H4 (cell line): ENCODE measurements at places on chromosomes 1 and 21.

DNA sequence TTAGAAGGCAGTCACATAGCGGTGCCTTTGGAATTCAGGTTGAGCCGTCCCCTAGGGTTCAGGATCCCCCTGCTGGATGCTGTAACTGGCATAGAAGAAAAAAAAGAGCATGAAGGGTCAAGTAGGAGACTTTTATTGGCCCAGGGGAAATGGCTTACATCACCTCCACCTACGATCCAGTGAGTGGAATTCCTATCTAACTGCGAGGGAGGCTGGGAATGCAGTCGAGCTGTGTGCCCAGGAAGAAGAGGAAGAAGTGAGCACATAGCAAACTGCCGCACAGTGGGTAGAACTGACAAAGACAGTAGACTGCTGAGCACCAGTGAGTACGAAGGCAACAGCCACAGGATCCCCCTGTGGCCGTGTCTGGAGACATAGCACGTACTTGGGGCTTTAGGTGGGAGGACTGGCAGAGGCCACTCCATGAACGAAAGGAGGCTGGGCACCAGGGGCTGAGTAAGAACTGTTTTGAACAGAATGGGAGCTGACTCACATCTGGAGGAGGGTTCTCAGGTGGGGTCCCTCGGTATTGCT, 79.2 kb downstream of the RNF220 start:
- DNase-seq, result peak; percentile 38

DNA sequence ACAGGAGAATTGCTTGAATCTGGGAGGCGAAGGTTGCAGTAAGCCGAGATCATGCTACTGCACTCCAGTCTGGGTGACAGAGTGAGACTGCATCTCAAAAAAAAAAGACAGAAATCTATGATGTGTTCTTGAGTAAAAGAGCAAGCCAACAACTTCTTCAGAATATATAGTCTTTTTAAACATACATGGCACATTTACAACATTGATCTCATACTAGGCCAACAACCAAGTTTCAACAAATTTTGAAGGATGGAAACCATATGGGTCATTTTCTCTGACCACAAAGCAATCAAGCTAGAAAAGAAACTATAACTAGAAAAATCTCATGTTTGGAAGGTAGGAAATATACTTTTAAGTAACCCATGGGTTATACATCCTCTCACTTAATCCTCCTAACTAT, 38.3 kb downstream of the PAFAH2 start:
- no peak for DNase-seq

DNA sequence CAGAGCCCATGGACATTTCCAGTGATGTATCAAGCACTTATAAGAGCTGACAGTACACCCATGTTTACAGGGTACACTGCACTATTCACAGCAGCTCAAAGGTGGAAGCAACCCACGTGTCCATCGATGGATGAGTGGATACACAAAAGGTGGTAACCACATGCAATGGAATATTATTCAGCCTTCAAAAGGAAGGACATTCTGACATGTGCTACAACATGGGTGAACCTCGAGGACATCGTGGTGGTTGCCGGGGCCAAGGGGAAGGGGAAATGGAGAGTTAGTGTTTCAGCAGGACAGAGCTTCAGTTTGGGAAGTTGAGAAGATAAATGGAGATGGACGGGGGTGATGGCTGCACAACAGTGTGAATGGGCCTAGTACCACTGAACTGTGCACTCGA, 9.1 kb downstream of the AGT start:
- no peak for DNase-seq

DNA sequence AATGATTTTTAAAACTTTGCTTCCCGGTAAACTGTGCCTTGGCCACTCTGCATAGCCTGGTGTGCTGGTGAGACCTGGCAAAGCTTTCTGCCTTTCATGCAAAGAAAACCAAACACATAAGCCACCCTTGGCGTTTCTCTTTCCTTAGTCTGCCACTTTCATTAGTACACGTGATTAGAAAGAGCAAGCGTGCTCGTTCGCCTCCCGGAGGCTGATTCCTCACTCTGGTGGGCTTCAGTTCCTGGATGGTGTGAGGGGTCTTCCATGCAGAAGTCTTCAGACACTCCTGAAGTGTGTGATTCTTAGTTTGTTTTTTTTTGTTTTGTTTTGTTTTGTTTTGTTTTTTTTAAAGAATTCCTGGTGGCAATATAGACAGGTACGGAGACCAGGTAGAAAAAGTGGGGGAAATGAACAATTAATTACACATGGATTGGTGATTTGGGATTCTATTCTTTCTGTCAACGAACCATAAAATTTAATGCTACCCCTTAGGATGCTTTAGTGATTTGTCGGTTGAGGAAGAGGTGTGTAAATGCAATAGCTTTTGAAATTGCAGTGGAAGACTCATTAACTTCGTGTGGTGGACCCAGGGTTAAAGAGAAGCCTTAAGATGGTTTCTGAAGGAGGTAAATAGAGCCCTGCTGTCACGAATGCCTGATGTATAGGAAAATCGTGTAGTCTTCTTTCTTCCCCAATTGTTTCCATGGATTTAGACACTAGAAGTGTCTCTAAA, 2.1 kb downstream of the GALNT2 start:
- no peak for DNase-seq

DNA sequence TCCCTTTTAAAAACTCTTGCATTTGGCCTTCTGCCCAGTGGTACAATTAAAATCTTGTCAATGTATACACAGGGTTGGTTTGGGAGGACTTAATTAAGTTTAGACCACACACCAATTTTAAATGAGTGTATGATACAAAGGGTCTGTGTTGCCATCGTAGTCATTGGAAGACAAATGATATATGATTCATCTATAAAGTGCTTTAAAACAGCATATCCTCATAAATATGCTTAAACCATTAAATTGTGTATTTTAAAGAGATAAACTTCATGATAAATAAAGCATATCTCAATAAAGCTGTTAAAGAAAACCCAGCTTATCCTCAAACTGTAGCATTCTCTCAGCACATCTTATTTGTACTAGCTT, 69.5 kb downstream of the LUZP1 start:
- DNase-seq, result no peak

GRCh38 chr1:115336741-115337140, 1.3 kb downstream of the NGF start:
- no peak for DNase-seq

DNA sequence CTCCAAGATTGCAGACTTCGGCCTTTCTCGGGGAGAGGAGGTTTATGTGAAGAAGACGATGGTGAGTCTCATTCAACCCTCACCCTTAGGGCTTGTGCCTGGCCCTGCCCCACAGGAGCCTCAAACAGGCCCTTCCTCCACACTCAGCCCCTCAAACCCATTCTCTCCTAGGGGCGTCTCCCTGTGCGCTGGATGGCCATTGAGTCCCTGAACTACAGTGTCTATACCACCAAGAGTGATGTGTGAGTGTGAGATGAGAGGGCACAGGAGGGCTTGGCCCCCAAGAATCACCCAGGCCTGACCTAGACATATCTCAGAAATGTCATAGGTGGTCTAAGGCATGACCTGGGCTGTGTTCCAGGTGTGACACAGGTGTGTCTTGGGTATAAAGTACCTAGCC, 18.3 kb upstream of the MPL start:
- no peak for DNase-seq

DNA sequence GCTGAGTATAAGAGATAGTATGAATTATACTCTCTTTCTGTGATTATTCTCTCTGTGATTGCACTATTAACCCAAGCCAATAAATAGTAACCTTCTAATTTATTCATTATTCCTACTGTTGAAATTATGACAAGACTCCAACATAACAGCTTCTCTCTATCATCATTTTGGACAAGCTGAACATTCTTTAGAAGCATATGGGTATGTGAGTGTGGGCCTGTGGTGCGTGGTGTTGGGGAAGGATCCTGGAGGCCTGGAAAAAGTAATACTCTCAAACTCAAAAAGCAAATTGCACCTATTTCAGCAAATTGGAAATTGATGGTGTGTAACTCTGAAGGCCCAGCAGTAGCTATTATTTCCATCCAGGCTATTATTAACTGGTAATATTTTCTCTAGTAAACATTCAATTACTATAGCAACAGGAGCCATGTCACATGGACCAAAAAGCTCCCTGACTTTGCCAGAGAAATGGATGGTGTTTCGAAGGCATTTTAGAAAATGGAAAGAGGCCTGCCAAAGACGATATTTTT, 502.8 kb downstream of the LTN1 start:
- DNase-seq, result no peak

DNA sequence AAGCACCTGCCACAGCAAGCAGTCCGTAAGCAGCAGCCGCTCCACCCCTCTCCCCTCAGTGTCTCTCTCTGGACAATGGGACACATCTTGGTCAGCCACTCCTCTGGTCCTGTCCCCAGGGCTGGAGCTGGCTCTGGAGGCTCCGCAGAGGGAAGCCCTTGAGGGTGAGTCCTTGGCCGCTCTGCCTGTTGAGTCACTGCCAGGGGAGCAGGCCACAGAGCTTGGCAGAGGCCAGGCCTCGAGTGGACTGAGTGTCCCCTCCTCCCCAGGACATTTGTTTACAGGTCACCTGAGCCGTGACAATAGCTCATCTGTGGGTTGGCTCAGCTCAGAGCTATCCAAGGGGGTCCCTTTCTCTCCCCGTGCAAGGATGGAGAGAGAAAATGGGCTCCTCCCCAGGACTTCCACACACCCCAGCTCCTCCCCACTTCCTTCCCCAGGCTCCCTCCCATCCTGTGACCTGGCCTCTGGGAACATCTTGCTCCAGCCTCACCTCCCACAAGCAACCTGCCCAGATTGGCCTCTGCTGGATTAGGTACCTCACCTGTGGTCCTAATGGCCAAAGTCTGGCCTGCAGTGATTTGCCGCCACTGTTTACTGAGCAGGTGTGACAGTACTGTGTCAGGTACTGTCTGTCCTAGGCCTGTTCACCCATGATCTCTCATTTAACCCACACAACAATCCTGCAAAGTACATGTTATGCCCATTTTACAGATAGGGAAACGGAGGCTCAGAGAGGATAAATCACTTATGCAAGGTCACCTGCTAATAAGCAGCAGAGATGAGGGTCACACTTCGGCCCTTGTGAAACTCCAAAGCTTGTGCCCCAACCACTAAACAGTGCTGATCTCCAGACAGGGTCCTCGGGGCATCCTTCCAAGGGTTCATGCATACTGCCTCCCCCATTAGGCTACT, 4.8 kb downstream of the FAM131C start:
- no peak for DNase-seq

- DNase-seq, result no peak
Measured at GRCh38 chr1:57520743-57521515, 97.1 kb upstream of the DAB1 start.

DNA sequence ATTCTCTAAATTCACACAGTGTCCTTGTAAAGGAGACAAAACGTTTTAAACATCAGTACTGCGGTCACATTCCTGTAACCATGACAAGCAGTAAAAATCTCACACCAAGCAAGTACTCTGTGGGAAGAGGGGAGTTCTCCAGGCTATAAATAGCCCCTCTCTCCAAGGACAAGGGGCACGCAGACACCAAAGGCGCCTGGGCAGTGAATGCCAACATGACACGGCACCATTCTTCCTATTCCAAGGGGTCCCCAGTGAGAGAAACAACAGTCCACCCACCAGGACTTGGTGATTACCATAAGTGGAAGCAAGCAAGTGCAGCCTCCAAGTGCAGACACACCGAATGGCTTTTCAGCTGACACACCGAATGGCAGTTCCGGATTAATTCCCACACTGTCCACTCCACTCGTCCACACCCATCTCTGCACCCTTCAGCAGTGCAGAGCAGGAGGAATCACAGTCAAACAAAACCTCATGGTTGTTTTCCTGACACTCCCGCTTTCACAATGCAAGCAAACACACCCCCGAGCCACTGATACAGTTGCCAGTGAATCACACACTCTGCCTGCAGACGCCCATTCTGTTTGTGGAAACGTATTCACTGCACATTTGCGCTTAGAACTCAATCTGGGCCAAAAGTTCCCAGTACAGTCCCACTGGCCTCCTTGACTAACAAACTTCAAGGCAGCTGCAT, 1.8 kb downstream of the PTTG1IP start:
- peak; percentile 46 for DNase-seq

DNA sequence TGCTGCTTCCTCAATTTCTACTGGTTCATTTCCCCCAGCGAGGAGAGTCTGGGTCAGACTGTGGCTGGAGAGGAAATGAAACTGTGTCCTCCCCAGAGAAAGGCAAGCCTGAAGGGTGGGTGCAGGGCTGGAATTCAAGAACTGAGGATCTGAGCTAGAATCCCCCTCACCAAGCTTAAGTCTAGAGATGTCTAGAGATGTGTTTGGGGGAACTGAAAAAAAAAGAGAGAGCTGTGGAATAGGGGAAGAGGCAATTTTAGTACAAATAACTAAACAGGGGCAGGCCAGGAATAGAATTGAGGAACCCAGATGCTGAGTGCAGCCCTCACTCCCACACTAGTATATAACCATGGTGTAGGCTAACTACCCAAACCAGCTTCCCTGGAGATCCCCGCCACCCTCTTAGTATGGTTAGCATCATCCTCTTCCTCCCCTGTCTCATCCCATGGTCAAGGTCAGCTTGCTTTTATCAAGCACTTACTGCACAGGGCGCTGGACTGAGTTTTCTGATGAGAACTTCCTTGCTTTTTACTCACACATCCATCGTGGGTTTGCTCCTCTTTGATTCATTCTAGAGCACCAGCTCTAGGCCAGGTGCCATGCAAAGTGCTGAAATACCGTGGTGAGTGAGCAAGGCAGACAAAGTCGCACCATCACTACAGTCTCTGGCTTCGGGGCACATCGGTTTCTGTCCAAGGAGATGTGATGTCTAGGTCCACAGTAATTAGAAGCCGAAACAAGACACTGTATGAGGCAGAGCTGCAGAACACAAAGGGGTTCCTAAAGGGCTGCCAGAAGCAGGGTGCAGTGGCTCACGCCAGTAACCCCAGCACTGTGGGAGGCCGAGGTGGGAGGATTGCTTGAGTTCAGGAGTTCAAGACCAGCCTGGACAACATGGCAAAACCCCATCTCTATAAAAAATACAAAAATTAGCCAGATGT, 112.9 kb upstream of the IPO9 start:
- no peak for DNase-seq

- DNase-seq, result peak; percentile 54
Measured at GRCh38 chr1:119885903-119886783, 10.2 kb downstream of the ADAM30 start.
